ENCODE measurements at places on chromosomes 2 and 18.

DNA sequence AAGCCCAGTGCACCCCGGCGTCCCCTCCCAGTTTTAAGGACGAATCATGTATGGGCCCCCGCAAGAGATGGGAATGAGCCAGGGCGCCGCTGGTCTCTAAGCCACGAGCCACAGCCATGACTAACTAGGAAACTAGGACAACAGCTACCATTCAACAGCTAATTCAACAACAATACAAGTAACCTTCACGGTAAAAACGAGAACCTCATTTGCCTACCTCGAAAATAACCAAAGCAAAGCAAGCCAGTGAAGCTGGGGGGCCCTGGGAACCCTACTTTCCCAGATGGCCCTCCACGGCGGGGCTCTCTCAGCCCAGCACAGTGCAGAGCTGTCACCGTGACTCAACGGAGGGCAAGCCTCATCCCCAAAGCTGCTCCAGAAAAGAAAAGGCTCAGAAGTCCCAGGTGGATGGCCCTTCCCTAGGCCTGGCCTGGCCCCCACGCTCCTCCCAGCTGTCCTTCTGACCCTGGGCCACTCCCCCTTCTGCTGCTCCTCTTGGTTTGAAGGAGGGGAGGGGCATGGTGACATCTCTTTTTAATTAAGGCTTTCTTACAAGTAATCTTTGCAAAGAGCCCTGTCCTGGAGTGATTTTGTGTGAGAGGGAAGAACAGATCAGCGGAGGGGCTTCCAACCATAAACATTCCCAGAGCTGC, 126.3 kb downstream of the HDAC4 start:
- peak; percentile 25 for DNase-seq

DNA sequence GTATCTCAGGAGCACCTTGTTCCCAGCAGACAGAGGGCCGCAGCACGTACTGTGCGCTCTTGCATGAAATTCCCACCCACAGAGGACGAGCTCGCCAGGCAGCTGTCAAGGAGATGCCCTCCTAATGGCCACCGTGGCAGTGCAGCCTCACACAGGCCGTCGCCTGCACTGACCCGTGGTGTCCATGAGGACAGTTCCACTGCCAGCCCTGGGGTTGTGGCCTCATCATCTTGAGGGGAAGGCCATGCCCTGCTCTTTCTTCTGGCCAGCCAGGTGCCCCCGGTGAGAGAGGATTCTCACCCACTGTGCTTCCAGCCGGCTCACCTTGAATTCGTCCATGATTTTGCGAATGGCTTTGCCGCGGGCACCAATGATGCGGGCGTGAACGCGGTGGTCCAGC, 42.0 kb downstream of the ANO7 start:
- DNase-seq = no peak

GRCh38 chr2:116669782-116670181, 1144.7 kb upstream of the DDX18 start:
- DNase-seq = no peak

GRCh38 chr18:33577685-33578517, at the start of gene ASXL3:
ASXL3 (plus strand) TSS chr18:33578219; CDS start chr18:33578632, 413 bp downstream.
- DNase-seq = no peak

DNA sequence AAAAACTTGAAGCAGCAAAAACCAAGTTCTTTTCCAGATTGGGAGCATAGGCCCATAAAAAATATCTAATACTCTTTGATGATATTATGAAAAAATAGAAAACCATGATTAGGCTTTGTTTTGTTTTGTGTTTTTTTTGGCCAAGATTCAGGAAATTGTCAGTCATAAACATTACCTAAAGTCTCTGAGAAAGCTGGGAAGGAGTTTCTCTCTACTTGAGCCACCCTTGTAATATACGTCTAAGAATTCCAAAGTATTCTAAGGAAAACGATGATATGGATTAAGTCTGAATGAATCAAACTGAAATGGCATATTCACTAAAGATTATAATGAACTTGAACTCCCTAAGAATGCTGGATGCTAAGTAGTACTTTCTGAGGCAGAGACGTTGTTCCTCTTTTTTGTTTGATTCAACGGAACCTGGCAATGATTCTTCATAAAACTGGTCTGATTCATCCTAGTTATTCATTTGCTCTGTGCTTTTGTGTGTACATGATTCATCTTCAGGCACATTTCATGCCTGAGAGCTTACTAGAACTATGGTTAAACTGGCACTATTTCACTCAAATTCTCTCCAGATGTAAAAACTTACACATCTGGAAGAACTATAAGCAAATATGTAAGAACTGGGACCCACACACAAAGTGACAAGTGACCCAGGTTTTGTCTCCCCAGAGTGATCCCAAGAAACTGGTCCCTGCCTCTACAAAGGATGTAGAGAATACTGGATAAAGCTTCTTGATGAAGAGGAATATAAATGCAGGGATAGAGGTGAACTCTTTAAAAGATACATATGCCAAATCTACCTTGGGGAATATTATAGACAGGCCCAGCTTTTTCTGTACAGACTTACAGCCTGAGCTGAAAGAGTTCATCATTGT, 159.7 kb downstream of the DOCK10 start:
- peak; percentile 90 for DNase-seq

DNA sequence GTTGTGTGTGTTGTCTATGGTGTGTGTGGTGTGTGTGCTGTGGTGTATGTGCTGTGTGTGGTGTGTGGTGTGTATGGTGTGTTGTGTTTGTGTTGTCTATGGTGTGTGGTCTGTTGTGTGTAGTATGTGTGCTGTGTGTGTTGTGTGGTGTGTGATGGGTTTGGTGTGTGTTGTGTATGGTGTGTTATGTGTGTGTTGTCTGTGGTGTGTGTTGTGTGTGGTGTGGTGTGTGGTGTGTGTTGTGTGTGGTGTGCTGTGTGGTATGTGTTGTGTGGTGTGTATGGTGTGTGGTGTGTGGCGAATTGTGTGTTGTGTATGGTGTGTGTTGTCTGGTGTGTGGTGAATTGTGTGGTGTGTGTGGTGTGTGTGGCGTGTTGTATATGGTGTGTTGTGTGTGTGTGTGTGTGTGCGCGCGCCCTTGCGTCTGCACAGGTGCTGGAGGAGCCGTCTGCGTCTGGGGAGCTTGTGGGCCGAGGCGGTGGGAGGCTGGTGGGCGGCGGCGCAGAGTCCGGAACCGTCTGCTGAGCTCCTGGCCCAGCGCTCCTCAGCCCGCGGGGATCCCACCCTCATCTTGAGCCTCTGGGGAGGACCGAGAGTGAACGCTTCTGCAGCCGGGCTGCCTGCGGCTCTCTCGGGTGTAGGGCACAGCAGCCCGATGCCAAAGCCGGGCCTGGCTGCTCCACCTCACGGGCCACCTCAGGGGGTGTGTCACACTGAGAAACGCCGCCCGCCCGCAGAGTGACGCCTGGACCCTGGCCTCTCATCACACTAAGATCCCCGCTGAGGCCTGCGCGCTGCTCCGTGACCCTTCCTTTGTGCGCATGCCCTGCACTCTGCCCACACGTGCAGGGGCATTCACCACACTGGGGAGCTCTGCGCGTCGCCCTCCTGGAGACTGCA, 8.8 kb upstream of the ADI1 start:
- DNase-seq = no peak

DNA sequence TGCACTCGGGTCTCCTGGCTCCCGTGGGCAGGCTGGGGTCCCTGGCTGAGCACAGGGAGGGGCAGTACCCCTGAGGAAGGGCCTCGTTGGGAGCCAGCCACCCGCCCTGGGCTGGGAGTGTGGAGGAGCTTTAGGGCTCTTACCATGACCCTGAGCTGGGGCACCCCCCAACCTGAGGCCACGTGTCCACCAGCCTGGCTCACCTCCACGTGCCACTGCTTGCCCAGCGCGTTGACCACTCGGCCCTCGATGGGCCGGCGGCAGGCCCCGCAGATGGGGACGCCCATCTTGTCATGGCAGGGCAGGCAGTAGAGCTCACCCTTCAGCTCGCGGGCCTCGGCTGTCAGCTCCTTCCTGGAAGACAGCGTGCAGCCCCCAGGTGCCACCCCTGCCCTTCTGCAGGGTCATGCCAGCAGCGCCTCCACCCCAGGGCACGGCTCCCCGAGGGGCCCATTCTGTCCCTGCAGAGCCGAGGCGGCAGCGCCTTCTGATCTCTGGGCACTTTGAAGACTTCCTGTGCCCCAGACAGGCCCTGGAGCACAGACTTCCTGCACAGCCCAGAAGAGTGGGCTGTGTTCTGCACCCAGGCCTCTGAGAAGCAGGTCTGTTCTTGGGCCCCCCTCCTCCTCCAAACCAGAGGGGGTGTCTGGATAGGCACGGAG, 4.0 kb upstream of the GPR17 start:
- DNase-seq = no peak

GRCh38 chr2:62662554-62662953, 43.0 kb upstream of the EHBP1 start:
- no peak for DNase-seq

DNA sequence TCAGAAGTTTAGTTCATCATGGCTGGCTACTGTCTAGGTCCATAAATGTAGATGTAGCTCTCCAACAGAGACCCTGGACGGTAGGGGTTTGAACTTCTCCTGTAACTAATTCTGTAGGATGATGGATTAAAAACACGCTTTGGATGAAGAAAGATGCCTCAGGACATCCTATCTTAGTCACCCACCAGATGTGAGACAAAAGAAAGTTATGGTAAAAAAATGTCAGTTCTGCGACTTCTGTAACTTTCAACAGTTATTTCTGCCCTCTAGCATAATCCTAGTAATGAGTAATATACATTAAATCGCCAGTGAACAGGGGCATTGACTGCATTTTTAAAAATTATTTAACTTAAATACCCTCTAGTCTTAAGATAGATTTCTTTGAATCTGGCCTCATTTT, 210.1 kb upstream of the LRATD1 start:
- DNase-seq = no peak

DNA sequence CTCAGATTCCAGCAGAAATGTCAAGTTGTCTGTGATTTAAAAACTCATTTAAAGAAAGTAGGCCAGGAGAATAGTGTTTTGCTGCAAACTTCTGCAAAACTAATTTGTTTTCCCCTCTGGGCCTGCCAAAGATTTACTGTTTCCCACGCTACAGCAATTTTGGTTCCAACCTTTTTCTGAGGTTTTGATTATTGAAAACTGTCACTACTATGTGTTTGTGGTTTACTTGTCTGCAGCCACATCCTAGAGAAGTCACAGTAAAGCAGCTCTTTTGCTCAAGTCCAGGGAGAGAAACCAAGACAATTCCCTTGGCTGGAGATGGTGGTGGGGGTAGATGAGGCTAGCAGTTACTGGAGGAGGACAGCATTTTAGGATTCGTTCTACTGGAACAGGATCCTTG, 12.8 kb downstream of the IL1R2 start:
- DNase-seq = no peak

GRCh38 chr18:49052891-49053644, 102.3 kb upstream of the SMAD7 start:
- DNase-seq = peak; percentile 69

GRCh38 chr2:240432820-240433801, 2.4 kb upstream of the GPC1 start:
- DNase-seq = no peak

DNA sequence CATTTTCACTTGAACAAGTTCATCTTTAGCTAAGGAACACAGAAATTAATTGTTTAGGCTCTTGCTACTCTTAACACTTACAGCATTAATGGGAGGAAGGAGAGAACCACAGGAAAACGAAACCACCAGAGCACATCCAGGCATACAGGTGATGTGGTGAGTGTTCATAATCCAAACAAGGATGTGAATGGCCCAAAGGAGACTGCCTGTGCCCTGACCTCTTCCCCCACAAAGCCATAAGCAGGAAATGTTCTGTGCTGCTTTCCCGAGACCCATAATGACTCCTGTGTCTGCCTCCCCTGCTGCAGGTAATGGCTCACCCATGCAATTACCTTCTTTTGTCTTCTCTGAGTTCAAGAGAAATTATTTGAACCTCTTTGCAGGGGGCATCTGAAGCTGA, 295.9 kb upstream of the LINC00305 start:
- DNase-seq = no peak
